ENCODE measurements at places on chromosomes 5 and 9.

DNA sequence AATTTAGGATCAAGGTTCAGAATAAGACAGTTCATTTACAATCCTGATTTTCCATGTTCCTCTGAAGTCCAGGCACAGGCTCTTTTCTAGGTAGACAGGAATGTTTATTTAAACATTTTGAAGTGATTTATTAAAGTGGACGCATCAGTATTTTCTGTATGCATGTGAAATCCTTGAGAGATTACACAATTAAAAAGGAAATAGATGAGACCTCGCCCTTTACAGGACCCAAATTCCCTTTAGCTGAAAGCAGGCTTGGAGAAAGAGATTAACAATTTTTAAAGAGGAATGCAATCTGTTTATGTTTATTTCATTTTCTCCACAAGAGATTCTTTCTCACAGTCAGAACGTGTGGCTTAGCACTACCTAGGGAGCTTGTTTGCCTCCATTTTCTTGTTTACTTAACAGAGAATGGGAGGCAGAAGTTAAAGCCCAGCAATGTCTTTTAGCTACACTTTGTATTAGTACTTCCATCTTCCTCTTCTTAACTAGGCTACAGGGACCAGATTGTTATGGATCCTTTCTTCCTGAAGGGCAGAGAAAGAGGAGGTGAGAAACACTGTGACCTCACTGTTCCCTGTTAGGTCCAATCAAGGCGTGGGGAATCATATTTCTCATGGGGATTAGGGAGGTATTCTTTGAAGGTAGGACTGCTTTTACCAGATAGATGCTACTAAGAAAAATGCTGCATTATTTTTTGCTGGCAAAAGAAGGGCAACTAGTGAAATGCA lies 416.0 kb downstream of the SH3GL2 start:
- DNase-seq: no peak

DNA sequence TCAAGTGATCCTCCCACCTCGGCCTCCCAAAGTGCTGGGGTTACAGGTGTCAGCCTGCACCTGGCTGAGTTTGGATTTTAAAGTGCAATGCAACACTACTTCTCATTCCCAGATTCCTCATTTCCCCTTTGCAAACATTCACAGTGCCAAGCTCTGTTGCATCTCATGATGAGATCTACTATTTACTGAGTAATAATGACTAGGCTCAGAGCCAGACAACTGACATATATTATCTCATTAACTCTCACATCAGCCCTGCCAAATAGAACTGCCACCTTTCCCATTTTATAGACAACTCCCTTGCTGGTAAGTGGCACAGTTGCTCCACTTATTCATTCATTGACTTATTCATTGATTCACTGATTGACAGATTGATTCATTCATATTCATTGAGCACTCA lies 7.0 kb downstream of the PDE6A start:
- no peak for DNase-seq

GRCh38 chr9:34218446-34218845 lies 39.6 kb downstream of the UBAP1 start:
- no peak for DNase-seq

GRCh38 chr5:52544738-52545137 lies 243.0 kb upstream of the ITGA1 start:
- no peak for DNase-seq

DNA sequence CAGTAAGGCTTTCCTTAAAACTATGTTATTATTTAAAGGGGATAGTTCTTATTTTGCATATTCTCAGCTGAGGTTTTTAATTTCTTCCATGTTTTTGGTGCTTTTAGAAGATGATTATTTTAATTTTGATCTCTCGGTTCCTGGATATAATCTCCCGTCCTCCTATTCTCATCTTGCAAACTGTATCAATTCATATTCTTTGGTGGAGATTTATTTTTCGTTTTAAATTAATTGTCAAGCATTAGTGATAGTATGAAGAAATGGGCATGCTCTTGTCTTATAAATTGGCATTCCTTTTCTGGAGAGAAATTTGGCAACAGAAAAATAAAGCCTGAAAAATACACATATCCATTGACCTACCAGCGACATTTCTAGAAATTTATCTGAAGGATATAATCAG lies 15.5 kb upstream of the GNAQ start:
- DNase-seq: no peak

DNA sequence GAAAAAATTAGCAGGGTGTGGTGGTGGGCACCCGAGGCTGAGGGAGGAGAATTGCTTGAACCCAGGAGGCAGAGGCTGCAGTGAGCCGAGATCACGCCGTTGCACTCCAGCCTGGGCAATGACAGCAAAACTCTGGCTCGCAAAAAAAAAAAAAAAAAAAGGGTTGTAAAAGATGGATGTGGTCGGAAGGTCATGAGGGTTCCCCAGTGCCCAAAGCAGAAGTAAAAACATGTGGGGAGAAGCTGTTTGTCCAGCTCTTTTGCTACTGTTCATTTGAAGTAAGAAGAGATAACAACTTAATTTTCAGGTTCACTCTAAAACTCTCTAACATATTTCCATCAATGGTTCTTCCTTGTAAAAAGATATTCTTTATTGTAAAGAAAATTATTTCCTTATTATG lies 57.1 kb upstream of the GOLPH3 start:
- no peak for DNase-seq

- no peak for DNase-seq
These were observed 74.7 kb downstream of the PJA2 start for GRCh38 chr5:109335114-109335513.

DNA sequence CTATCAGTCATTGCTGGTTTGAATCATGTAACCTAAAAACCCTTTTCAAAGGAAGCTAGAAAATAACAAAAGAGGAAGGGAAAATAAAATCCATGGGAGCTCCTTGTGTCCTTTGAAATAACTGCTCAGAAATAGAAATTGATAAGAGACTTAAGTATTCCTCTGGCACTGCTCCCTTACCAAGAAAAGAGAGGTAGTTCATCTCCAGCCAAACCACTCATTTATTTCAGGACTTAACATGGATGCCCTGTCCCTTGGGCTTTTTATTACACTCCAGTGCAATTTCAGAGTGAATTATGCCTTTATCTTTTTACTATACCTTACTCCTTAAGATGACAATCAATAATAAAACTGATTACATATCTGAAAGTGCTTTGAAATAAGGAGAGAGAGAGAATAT lies 61.0 kb downstream of the MUSK start:
- DNase-seq: no peak

GRCh38 chr5:78633700-78634099 lies 14.9 kb downstream of the LHFPL2 start:
- DNase-seq: no peak

GRCh38 chr9:133875131-133875530 lies 117.0 kb downstream of the VAV2 start:
- no peak for DNase-seq

DNA sequence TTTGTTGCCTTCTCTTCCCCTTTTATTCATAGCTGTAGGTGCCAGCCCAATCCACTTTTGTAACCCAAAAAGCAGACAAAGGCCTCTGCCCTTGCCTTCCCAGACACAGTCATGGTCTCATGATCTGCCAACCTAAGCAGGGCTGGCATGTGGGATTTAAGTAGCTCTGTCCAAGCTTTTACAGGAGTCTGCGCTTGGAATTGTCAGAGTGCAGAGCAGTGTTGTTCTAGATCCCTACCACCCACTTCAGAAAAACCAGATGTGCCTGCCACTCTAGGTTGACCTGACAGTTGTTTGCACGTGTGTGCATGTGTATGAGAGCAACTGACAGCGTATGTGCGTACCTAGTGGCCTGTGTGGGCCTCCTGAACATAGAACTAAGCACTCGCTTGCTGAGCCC lies 87.8 kb upstream of the SPRY4 start:
- DNase-seq: no peak

DNA sequence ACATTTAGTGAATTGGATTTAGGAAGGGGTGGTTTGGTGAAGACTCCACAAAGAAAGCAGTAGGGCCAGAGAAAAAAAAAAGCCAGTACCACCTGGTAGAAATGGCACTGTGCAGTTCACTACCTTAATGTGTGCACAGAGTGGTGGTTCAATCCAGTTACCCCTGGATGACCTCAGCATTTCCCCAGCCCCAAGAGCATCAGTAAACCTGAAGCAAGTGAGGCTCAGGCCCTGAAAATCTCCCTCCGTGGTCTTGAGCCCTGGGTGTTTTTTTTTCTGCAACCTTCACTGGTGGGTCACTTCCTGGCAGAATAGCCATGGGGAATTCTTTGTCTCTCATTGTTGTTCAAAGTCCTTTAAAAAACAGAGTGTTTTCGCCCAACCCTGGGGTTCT lies 202.9 kb downstream of the GADD45G start:
- DNase-seq: no peak

- DNase-seq: no peak
These were observed 9.7 kb upstream of the CTNNA1 start for GRCh38 chr5:138743484-138743883.

- DNase-seq: no peak
These were observed 67.4 kb downstream of the VCAN start for GRCh38 chr5:83538786-83539462.

DNA sequence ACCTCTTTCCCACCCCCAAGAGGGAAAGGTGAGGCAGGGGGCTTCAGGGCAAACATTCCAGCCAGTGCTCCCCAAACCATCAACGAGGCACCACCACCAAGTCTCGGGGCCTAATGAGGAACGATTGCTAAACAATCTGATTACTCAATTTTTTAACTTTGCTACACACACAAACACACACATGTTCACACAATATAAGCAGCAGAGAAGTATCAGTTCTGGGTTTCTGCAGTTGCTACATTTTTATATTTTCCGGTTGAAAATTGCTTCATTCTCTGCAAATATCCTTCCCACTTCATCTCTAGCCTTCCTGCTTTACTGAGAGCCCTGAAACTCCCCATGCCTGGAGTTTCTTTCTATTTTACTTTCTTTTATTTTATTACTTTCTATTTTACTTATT lies 60.2 kb downstream of the FEM1C start:
- DNase-seq: no peak

DNA sequence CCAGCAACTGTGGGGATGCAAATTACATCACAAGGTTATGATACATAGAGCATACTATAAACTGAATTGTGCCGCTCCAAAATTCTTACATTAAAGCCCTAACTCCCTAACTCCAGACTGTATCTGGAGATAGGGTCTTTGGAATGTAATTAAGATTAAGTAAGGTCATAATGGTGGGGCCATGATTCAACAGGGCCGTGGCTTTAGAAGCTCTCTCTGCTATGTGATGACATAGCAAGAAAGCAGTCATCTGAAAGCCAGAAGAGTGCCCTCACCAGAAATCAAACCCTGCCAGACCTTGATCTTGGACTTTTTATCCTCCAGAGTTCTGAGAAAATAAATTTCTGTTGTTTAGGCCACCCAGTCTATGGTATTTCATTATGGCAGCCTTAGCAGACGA lies 123.9 kb downstream of the FBXL17 start:
- DNase-seq: no peak

DNA sequence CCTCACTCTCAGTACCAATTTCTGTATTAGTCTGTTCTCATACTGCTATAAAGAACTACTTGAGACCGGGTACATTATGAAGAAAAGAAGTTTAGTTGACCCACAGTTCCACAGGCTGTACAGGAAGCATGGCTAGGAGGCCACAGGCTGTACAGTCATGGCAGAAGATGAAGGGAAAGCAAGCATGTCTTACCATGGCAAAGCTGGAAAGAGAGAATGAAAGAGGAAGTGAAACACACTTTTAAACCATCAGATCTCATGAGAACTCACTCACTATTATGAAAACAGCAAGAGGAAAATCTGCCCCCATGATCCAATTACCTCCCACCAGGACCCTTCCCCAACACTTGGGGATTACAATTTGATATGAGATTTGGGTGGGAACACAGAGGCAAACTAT lies 698.8 kb downstream of the CDH9 start:
- DNase-seq: no peak

DNA sequence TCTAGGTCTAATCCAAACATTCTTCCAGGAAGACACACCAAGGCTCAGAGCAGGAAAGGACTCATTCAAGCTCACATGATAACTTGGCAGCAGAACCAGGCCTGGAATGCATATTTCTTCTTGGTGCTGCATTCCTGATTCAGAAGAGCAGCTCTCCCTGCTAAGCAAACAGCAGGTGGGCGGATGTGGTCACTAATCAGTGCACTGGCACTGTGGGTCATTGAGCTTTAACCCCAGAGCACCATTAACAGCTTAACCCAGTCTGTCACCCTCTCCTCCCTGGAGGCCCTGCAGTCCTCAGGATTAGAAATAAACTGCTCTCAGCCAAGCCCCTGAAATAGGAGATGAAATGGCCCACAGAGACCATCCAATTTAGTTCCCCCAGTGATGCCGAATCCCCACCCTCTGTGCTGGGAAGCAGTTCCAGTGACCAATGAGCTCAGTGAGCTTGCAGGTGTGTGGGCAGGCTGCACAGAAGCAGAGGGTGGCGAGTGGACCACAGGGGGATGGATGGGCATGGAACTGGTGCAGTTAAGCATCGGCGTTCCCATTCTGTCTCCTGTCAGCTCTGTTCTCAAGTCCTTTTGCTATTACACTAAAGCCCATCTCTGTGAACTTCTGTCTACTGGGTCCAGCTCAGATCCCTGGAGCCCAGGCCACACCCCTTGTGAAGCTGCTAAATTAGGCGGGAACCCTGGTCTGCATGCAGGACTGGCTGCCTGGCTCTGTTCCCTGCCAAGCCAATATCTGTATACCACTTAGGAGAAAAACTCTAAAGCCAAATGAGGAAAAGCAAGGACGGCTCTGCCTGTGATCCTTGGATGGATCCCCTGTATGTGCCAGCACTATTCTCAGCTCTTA lies 16.6 kb upstream of the MEGF9 start:
- no peak for DNase-seq

- DNase-seq: no peak
These were observed 16.1 kb upstream of the TMED7 start for GRCh38 chr5:115641948-115642347.

- no peak for DNase-seq
These were observed 91.9 kb upstream of the PAPPA start for GRCh38 chr9:116061546-116062205.

DNA sequence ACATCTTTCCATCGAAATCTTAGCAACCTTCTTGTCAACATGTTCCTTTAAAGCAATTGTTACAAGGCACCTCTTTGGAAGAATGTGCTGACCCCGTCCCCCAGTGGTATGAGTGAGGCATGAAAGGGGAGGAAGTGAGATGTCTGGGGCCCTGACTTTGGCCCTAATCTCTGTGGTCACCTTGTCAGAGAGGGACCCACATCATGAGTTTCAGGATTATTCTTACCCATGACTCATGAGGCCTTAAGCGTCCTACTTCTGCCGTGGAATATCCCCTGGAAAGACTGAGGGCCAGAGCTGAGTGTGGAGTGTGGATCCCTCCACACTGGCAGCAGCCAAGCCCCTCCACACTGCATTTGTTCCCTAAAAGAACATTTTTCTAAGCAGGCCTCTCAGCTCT lies 81.2 kb downstream of the FSTL4 start:
- DNase-seq: no peak
